CD4-positive, alpha-beta memory T cell (primary cell): ENCODE measurements at places on chromosomes 5 and 9. TPM values are rescaled to one million over a fixed set of nuclear protein-coding genes. Genes with fewer than 3 reads are reported as not detected.

GRCh38 chr9:3968891-3969290, 331.0 kb downstream of the GLIS3 start:
- no peak overlapping the region for H3K27ac ChIP-seq
- H3K4me1 ChIP-seq = no peaks in the 10 kb centered on the region
- no peaks in the 10 kb centered on the region for H3K36me3 ChIP-seq
- H3K4me3 ChIP-seq = no peak overlapping the region

DNA sequence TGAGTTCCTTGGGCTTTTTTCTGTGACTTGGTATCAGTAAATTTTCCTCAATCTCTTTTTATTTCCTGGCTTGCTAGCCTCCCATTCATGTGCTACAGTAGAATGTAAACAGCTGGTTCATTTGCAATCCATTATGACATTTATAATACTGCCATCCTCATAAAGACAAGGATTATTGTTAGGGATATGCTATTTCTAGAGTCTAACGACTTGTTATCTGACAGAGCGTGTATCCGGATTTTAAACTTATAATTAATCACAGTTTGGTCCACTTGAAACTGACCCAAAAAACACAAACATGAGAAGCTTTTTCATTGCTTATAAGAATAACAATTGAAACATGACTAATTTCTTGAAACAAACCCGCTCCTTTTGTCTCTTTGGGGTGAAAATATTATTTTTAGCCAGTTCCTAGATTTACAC, 585.8 kb downstream of the TLE4 start:
- no peak for DNase-seq
- no peak overlapping the region for H3K4me3 ChIP-seq
- no peaks in the 10 kb centered on the region for H3K36me3 ChIP-seq
- H3K27ac ChIP-seq = no peak overlapping the region

The CTXN3 gene
- not detected for polyA plus RNA-seq

The PIP5K1B gene
- 0.25 TPM for polyA plus RNA-seq

The IL13 gene
- polyA plus RNA-seq = not detected
